ENCODE measurements at places on chromosomes 13 and 19.
A peak's percentile ranks its signal among the peaks of the same experiment; 100 is the strongest.

GRCh38 chr19:29241324-29241723 is 28.4 kb upstream of the UQCRFS1 start:
- DNase-seq, result no peak

- peak; percentile 65 for DNase-seq
Observed at GRCh38 chr13:48580185-48580803, 47.4 kb upstream of the RCBTB2 start.

DNA sequence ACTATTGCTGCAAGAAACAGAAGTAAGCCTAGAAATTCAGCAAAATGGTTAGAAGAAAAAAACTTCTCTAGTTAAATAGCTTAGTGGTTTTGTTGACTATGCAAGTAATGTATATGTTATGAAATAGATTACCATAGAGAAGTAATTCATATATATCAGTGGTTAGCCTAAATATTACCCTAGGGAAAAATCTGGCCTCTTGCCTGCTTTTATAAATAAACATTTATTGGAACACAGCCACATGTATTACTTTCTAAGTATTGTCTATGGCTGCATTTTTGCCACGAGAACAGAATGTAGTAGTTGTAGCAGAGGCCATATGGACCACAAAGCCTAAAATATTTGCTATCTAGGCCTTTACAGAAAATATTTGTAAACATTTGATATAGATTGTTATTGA is 1471.7 kb upstream of the PRR20A start:
- no peak for DNase-seq

DNA sequence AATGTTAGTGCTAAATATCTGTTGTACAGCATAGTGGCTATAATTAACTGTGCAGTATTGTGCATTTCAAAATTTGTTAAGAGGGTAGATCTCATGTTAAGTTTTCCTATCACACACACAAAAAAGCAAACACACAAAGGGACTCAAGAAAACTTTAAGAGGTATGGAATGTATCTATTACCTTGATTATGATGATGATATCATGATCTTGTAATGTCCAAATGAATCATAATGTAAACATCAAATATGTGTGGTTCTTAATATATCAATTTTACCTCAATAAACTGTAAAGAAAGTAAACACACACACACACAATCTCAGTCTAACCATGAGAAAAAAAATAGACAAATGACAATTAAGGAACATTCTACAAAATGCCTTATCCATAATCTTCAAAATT is 934.6 kb downstream of the SLITRK1 start:
- DNase-seq, result no peak

DNA sequence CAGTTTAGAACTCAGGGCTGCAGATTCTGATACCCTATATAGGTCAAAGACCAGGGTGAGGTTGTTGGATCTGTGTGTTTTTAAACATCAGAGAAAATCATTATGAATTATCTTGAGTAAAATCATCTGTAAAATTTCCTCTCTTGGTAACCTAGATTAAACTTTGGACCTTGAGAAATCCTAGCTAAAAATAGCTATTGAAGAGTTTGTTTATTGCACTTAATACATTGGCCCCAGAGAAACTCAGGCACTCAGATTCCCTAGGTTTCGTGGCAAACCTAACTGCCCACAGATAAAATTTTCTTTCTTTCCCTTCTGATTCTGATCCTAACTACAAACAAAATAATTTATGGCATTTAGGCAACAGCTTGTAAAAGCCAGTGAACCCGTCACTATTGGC is 102.3 kb downstream of the GPC6 start:
- DNase-seq, result no peak

DNA sequence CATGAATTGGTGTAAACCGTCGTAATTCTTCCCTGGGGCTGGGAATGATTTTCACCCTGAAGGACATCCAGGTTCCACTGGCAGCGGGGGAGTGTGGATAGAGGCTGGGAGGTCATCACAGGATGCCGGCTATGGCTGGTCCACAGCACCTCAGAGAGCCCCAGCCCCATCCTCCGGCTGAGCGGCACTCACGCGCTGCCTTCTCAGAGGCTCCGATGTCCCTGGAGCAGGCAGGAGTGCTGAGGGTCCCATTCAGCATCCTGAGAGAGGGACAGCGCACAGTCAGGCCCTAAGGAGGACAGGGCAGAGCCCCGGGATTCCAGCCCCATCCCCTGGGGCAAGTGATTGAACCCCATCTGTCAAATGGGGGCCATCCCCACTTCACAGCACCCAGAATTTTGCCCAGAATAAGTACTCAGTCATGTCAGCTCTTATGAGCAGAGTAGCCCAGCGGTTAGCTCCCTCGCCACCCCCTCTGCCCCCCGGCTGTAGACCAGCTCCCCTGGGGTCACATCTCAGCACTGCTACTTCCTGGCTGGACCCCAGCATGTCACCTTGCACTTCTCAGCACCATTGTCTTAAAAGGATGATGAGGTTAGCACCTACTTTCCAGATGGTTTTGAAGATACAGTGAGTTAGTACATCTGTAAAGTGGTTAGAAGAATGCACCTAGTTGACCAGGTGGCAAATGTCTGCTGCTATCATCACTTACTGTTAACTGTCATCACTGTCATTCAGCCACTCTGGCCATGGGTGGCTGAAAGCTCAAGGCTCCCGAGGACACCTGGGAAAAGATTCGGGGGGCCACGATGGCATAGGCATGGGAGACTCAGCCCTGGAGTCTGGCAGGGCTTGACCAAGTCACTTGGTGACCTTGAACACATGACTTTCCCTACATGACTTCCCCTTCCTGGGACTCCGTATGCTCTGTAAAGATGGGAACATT is 11.9 kb downstream of the GRAMD1A start:
- DNase-seq, result no peak

DNA sequence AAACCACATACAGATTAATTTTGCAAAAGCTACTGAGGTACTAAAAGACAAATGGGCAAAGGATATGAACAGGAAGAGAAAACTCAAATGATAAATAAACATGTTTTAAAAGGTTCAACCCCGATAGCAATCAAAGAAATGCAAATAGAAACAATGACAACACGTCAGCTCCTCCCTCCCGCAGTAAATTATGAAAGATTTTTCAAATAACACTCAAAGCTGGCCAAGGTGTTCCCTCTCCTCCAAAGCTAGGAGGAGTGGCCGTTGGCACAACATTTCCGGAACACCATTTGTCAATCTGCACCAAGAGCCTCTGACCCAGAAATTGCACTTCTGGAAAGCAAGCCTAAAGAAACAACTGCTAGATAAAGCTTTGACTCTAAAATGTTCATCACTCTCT is 28.3 kb downstream of the INSR start:
- DNase-seq, result no peak

GRCh38 chr13:37139356-37139755 is 33.9 kb upstream of the CSNK1A1L start:
- DNase-seq, result no peak

DNA sequence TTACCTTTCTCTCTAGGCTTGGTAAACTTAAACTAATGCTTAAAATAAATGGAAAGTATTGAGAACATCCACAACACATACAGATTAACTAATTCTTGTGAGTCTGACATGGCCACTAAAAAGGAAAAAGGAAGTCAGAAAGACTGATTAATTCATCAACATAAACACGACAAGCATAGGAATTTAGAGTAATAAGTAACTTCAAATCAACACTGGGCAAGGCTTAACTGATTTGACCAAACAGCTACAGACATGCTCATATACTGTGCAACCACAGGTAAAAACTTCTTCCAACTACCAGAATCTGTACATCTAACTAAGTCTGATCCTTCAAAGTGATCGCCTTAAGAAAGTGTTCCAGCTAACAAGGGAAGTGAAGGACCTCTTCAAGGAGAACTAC is 20.5 kb downstream of the UGGT2 start:
- DNase-seq, result no peak

DNA sequence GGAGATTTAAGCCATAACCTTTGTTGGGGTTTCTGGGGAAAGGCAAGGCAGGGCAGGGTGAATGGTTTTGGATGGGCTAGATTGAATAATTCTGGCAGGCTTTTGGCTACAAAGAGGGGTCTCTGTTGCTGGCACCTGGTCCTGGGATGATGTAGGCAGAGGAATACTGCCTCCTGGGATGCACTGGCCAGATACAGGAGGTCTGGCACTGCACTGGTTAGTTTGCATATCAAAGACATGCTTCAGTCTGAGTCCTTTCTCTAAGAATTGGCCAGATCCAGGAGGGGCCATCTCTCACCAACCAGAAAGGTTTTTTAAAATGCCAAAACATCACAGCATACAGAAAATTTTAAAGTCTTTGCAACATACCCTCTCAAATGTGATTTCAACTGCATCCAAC is 8.0 kb upstream of the MEDAG start:
- DNase-seq, result no peak

- peak; percentile 33 for DNase-seq
Observed at GRCh38 chr19:55638864-55639359, 1.9 kb upstream of the ZNF580 start.

DNA sequence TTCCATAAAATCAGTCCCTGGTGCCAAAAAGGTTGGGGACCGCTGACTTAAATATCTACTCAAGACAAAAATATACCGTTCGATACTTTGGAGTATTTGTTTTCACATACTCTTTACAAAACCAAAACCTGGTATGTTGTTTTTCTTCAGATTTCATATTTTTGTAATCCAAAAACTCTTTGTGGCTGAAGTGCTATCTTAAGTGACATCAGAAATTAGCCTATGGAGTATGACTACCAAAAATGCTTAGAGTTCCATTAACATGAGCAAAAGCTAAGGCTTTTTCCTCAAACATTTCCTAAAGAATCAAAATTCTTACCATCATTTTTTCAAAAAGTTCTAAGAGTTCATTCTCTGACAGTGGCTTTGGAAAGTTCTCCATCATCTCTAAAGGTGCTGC is 52.0 kb downstream of the DIAPH3 start:
- DNase-seq, result no peak

GRCh38 chr19:30093966-30094755 is 152.1 kb downstream of the URI1 start:
- DNase-seq, result no peak

DNA sequence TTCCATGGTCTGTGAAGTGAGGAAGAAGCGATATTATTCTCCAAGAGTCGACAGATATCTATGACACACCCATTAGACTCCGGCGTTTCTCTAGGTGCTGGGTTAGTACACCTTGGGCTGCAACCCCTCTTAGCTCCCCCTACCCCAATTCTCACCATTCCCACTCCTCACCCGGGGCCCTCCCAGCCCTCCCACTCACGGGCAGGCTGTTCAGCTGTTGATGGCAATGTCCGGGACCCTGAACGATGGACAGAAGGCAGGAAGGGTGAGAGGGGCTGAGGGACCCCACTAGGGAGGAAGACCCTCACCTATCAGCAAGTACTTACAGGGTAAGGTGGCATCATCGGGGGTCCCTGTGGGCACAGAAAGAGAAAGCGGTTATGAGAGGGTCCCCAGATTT is 9.2 kb downstream of the LGALS4 start:
- DNase-seq, result no peak

DNA sequence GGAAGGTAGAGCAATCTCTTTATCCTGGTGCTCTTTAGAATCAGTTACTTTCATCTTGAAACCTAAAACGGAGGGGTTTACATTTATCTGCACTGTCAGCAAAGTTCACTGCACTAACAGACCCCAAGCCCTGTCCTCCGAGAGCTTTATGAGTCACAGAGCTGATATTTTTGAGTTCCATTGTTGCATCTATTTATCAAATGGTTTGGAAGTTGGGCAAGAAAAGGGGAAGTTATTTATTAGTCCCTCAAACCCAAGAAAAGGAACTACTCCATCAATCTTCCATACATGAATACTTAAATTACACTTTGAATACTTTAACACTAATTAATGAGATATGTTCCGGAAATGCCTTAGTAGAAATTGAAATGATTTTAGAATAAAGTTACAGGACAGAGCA is 55.5 kb downstream of the EDNRB start:
- no peak for DNase-seq

DNA sequence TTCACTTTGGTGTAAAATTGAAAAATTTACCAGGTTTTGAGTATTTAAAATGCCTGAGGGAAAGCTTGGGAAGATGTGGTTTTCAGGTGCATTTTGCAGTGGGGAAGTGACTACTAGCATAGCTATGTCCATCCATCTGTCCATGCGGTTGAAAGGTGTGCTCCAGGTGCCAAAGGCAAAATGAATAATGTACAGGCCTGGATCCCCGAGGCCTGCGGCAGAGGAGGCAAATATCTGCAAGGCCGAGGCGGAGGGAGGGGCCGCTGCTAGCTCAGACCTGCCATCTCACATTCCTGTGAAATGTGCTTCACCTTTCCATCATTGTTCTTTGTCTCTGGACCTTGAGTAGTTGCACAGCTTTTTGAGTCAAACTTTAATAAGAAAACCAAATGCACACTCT is 65.5 kb downstream of the ERCC5 start:
- no peak for DNase-seq

DNA sequence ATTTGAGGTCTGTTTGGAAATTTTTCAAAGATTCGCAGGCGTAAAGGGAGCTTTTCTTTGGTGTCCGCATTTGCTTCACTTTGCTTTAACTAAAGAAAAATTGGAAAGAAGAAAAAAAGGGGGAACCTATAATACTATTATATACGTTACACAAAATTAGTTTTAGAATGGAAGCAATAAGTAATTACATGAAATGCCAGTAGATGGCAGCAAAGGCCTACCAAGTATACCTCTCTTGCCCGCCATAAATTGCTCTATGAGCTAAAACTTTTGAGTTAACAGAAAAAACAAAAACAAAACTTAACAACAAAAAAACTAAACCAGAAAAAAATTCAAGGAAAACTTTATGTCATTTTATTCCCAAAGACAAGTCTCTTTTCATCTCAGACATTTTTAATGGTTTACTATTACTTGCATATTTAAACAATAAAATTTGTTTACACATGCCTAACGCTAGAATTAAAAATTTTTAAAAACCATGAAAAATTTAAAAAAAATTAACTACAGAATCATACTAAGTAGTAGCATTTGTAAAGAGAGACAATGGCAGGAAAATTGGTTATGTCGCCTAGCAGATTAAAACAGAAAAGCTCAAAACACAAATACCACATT is 271.4 kb downstream of the NALCN start:
- no peak for DNase-seq

DNA sequence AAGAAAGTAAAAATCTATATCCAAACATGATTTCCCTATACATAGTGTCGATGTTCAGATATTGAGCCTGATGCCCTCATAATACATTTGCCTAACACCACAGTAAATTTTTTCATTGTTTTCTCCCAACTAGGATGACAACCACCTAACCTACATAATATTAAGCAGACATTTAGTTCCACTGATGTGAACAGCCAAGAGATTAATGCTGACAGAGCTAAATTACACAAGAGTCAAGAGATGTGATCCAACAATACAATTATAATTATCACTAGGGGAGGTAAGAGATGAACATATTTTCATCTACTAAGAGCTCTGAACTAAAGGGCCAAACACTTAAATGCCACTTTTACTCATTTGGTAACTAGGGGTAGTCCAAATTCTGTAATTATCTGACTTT is 145.9 kb downstream of the DACH1 start:
- no peak for DNase-seq

All from stimulated activated CD8-positive, alpha-beta memory T cell treated with anti-CD3 and anti-CD28 coated beads, Interleukin-7, amount 100 ng/mL, for 4 hours (primary cell).